ENCODE measurements at places on chromosomes 16 and 17.
A peak's percentile ranks its signal among the peaks of the same experiment; 100 is the strongest.

- no peak for DNase-seq
Measured at GRCh38 chr16:4924593-4925292, 12.2 kb downstream of the PPL start.

DNA sequence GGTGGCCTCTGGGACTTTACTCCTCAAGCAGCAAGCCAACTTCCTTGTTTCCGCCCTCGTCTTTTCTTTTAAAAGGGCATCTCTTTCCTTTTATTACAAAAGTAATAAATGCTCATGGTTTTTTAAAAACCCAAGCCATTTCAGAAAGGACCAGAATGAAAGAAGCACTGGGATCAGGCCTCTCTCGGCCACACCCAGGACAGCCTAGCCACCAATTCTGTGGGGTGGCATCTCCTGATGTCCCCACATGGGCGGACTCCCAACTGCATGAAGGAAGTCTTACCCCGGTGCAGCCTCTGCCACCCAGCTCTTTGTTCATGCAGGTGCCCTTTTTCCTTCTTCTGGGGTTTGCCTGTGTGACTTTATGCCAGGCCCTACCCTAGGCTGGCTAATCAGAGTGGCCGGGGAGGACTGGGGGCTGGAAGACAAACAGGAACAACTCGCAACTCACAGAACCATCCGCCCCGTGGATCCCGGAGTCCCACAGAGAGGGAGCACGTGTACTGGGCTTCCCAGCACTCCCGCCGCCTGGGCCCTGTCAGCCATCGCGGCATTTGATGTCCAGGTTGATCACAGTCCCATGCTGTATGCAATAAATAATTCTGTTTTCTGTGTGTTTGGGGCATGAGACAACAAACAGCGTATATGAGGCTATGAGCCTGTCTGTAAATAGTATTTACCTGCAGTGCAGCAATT lies 2.6 kb upstream of the RASD1 start:
- DNase-seq = no peak

- DNase-seq = no peak
Measured at GRCh38 chr16:83581082-83581481, 226.7 kb upstream of the HSBP1 start.

DNA sequence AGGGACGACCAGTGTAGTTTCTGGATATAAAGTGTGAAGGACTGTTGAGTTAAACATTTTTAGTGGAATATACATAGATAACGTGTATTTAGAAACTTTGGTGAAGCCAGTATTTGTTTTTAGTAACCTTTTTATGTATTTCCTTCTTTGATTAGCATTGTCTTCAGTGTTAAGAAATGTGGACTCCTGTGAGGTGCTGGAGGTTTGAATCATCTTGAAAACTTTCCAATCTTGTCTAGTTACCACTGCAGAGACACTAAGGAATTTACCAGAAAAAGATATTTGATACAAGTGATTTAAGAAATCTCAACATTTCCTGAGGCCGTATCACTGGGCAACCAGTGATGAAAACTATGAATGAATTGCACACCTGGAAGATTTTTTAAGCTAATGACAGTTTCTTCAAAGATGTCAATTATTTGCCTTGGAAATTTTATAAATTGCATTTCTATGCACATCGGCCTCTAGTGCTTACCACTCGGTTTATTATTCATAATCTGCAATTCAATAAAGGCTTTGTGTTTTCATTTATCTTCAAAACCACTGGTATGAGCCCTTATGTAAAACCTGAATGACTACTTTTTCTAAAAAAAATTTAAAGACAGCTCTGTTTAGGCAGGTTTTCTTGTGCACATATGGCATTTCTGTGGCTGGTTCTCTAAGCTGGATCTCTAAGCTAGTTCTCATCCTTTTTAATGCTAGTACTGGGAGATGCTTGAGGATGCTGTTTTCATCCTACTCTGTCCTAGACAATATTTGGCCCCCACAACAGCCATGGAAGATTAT lies 31.4 kb upstream of the ADCY7 start:
- no peak for DNase-seq

DNA sequence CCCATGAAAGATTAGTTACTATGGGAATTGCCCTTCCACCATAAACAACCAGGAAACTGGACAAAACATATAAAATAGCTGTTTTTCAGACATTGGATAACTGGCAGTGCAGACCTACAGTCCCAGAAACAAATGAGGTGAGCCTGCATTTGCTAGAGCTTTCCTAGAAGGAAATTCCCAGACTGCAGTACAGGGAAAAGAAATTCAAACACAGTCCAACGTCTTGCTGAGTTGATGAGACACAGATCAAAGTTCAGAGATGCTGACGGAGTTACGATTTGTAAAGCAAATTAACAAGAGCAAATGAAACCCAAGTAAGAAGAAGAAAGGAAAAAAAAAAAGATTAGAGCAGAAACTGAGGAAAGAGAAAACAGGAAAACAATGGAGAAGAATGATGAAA lies 41.3 kb upstream of the MNT start:
- no peak for DNase-seq

GRCh38 chr17:79070266-79070880 lies 4.3 kb upstream of the ENGASE start:
- no peak for DNase-seq

GRCh38 chr16:71441348-71442050 lies 355 bp downstream of the TLE7 start:
- DNase-seq = peak; percentile 15

DNA sequence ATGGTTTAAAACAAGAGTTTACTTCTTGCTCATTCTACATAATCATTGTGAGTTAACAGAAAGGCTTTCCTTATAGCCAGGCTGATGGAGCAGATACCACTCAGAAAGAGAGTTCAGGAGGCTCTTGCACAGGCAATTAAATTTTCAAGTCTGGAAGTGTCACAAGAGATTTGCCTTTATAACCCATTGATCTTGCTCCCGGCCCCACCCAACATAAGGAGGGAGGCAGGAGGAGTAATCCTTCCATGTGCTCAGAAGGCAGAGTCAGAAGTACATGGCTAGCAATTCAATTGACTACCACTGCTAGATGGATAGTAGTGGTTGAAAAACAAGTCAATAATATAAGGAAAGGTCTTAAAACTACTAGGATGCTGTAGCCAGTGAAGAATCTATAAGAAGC lies 346.3 kb upstream of the CDH11 start:
- DNase-seq = no peak

DNA sequence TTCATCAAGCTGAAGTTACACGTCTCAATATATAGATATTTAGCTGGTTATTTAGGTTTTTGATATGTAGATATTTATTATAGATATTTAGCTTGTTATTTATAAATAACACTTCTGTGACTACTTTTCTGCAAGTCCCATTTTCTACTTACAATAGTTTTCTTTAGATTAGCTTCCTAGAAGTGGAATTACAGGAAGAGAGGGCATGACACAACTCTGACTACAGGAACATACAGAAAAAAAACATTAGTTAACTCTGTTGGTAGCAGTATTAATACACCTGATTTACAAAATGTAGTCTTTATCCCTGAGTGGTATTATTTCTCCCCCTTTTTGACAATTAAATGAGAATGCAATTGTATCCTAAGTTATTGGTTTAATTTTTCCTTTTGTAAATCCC lies 21.2 kb upstream of the CCL1 start:
- DNase-seq = no peak

DNA sequence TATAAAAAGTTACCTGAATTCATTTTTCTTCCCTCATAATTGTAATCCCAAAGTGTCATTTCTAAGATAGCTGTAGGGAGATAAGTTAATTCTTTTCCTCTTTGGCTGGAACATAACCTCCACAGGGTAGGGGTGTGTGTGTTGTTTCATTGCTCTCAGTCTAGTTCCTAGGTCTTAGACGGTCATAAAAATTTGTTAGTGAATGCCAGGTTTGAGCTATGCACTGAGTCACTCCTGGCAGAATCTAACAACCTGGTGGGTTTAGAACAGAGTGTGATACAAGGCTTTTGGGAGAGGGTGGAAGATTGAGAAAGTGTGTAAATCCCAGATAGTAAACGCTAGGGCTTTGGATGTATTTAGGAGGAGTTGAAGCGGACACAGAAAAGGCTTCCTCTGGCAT lies 894 bp upstream of the PHKG2 start:
- DNase-seq = no peak

DNA sequence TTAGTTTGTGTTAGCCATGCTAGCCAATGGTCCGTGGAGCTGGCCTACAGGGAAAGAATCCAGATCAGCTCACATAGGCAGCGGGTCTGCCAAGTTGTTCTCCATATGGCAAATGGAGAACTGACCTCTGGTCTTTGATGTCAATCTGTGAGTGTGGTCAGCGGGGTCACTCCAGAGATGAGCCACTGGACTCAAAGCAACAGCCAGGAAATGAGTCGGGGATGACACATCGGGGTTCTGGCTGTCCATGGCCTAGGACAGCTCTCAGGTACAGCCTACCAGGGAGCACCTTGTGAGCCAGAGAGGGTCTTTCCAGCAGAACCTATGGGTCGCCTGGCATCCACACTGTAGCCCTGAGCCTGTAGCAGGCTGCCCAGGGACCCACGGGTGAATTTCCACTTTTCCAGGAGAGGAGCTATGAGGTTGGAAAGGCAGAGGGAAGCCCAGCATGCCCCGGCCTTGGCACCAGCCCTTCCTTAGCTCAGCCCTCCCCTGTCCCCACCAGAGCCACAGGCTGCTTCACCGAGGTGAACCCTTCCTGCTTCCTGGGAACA lies 203.0 kb upstream of the TNRC6C start:
- no peak for DNase-seq

DNA sequence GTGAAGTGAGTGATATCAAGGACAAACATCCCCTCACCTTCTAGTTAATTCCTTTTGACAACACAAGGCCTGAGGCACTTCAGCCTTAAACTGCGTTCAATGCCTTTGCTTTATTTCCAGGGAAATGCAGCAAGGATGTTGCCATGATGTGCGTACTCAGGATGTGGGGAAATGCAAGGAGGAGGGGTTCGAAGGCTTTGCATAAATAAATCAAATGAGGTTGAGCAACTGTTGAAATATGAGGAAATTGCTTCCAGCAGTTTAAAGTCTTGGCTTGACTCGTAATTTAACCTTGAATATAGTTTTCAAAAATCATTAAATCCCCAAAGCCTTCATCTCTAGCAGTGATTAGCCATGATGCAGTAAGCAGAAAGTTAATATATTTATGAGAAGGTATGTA lies 81.8 kb upstream of the CCL2 start:
- no peak for DNase-seq

DNA sequence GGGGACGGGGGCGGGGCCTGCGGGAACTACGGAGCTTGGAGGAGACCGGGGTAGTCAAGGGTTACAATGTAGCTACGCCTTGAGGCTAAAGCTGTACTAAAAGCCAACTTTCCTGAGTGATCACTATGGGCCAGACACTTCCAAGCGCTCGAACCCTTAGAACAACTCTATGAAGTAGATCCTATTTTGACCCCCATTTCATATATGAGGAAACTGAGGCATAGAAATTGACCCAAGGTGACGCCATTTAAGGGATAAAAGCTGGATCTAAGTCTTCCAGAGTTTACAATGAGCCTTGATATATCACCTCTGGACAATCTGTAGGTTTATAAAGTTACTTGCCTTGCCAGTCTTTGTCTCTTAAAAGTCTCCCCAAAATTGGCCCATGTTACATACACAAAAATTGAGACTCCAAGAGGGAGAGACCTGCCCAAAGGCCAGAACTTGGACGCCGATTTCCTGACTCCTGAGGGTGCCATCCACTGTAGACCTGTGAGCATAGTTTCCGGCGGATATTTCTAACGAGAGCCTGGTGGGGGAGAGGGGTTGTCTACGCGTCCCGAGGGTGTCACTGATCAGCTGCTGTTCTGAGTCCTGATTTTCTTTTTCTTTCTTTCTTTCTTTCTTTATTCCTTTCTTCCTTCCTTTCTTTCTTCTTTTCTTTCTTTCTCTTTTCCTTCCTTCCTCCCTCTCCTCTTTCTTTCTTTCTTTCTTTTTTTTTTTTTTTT lies 555 bp upstream of the NCBP3 start:
- no peak for DNase-seq

DNA sequence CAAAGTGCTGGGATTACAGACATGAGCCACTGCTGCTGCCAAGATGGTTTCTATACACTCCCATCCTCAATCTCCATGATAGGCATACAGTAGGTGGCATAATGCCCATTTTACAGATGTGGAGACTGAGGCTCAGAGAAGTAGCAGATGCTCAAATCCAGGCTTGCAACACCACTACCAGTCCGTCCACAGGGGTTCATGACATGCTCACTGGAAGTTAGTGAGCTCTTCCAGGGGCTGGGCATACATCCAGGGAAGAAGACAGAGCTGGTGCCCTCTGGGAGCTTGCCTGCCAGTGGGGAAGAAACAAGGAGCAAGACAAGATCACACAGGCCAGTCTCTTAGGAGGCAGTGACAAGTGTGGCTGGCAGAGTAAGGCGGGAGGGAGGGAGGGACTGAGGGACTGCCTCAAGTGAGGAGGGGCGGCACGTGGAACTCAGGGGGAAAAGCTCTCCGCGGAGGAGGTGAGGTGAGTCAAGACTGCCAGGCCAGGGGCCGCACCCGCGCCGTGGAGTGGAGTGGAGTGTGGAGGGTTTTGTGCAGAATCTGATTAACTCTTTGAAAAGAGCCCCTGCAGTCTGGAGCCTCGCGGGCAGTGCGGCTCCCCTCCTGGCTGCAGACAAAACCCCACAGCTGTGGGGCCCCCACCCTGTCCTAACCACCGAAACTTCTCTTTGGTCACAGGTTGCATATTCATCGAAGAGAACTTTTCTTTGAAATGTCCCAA lies 27.9 kb downstream of the SREBF1 start:
- no peak for DNase-seq

- no peak for DNase-seq
Measured at GRCh38 chr16:57730771-57731730, 4.5 kb upstream of the KATNB1 start.

DNA sequence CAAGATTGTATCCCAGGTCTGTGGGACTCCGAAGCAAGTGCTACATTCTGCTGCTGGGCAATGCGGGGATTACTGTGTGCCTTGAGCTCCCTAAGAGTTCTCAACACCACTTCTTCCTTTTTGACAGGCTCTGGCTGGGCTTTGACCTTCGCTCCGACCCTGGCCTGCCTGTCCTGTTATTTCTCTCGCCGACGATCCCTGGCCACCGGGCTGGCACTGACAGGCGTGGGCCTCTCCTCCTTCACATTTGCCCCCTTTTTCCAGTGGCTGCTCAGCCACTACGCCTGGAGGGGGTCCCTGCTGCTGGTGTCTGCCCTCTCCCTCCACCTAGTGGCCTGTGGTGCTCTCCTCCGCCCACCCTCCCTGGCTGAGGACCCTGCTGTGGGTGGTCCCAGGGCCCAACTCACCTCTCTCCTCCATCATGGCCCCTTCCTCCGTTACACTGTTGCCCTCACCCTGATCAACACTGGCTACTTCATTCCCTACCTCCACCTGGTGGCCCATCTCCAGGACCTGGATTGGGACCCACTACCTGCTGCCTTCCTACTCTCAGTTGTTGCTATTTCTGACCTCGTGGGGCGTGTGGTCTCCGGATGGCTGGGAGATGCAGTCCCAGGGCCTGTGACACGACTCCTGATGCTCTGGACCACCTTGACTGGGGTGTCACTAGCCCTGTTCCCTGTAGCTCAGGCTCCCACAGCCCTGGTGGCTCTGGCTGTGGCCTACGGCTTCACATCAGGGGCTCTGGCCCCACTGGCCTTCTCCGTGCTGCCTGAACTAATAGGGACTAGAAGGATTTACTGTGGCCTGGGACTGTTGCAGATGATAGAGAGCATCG lies 2.4 kb downstream of the SLC16A13 start:
- no peak for DNase-seq

- no peak for DNase-seq
Measured at GRCh38 chr16:73179705-73180331, 131.9 kb upstream of the ZFHX3 start.
